ENCODE measurements at places on chromosomes 5 and 9.

DNA sequence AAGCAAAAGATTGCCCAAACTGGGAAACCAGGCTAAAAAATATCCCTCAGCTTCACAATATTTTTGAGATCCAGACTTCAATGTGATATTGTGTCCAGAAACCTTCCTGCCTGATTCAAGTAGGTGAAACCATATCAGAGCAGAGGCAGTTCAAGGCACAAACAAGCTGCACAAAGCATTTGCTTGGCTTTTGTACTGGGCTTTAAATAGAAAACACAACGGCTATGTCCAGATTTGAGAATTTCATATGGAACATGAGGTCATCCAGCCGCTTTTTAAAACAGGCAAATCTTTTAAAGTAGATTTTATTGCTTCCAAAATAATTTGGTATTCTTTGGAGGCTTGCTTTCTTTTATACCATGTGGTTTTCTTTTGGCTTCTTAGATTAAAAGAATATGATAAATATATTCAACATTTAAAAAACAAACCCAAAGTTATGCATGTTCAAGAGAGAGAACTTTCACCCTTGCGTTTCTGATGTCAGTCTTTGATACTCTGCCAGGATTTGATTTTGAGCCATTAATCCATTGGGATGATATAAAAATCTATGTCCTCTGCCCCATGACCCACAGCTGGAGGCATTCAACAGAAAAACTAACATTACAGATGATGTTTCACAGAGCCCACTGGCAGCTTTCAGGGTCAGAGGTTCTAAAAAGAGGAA lies 29.0 kb upstream of the CCDC112 start:
- no peak for DNase-seq

- DNase-seq: no peak
These were observed 82.5 kb downstream of the NFIB start for GRCh38 chr9:14231196-14231990.

DNA sequence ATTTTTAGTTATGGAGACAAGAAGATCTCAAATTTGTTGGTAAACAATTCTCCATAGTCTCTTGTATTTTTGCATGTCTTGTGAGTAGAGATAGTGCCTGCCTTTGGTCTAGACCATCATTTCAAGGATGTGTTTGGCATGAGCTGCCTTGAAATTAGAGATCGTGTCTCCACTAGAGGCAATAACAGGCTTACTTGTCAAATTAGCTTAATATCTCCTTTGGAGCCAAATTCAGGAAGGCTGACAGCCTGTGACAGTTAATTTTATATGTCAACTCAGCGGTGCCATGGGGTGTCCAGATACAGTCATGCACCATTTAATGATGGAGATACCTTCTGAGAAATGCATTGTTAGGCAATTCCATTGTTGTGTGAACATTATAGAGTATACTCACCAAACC lies 24.8 kb upstream of the PRDM9 start:
- no peak for DNase-seq

GRCh38 chr9:116697362-116697761 lies 10.3 kb downstream of the TRIM32 start:
- DNase-seq: no peak

GRCh38 chr9:132731230-132731629 lies 61.0 kb downstream of the GTF3C4 start:
- no peak for DNase-seq

Measured in ovary (tissue), 10 donors.